ENCODE measurements at places on chromosomes 3 and 15.

DNA sequence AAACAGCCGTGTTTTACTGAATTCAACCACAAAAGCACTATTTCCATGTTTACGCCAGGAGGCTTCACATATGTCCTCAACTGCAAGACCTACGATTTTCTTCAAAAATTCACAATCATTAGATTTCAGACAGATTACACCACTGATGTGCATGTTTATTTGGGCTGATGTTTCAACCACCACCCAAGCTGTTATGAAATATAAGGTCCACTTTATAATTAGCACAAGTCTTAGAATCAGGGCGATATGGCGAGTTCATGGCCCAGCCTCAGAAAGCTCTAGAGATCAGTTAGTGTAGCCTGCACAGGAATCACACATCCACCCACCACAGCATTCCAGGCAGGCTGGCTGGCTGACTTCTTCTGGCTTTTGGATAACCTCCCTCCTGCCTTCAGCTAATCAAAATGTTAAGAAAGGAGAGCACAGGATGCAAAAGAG is 15.4 kb downstream of the SH3BP5 start:
- DNase-seq: no peak

GRCh38 chr3:10706156-10706739 is 109.8 kb upstream of the SLC6A11 start:
- DNase-seq: no peak

DNA sequence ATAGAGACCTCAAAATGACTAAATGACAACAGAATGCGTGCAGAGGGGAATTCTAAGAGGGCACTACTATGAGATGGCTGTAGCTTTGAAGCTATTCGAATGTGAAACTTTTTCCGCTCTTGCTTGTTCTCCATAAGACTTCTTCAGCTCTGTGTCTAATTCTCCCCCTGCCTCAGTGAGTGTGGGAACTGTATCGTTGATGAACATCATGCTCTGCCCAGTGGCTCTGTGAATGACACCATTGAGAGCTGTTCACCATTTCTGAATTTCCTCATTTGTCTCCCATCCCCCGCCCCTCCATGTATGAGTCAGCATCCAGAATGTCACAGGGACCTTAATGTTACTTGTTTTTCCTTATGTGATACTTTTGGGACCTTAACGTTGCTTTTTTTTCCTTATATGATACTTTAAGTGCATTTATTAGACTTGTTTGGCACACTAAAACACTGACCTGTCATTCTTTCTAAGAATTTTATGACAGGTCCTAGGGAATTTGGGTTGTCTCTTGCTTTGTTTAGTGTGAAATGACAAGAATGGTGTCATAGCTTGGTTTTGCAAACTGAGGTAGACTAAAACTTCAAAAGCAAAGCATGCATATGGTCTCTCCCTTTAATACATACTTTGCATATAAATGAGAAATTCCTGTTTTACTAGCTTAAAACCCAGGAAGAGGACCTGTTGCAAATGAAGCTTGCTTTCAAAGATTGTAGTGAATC is 99.6 kb downstream of the FNDC3B start:
- DNase-seq: peak; percentile 22

DNA sequence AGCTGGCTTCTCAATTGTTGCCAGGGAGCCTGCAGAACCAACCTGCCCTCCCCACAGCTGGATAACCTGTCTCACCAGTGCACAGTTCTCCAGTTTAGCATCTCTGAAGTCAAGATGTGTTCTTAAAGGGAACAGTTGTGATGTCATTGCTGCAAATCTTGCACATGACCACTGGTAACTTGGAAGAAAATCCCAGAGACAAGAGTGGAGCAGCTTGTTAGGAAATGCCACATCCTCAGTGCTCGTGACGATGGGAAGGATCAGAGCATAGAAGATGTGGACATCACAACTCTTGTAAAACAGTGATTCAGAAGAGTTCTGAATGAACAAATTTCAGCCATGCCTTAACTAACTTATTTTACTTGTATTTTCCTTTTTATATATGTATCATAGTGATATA is 36.1 kb upstream of the LIMD1 start:
- DNase-seq: no peak

GRCh38 chr3:29430558-29430971 is 149.7 kb downstream of the RBMS3 start:
- DNase-seq: no peak

- DNase-seq: no peak
Observed at GRCh38 chr3:133491481-133492059, 81.9 kb upstream of the CDV3 start.

GRCh38 chr15:31024330-31024729 is 32.9 kb upstream of the MTMR10 start:
- DNase-seq: no peak

DNA sequence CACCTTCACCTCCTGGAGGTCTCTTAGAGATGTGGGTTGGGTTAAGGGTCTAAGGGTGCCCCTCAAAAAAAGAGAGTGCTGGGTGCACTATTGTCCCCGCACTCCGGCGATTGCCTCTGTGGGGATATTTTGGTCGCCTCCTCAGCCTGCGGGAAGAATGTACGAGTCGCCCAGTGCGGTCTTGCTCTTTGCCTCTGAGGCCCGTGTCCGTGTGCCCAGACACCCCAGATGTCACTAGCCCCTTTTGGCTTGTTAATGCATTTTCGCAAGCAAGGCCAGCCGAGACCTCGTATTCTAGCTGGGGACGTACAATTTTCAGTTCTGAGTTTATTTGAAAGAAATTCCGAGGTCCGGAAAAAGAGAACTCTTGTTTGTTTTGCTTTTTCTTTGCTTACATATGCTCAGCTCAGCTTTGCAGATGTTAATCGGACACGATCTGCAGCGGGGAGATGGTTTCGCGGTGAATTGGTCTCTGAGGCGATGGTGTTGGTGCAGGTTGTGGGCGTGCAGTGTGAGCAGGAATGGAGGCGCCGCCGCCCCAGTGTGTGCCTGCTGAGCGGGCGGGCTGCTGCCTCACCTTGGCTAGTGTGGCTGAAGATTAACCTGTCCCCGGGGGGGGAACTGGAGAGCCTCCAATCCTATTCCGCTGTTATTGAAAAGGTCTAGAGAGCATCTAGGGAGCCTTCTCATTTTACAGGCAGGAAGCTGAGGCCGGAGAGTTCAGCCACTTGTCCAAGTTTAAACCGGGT is 1.4 kb downstream of the ST6GAL1 start:
- peak; percentile 79 for DNase-seq

- DNase-seq: no peak
Observed at GRCh38 chr3:127423856-127424765, 136.3 kb upstream of the PRR20G start.

GRCh38 chr3:159069091-159069490 is 267.2 kb downstream of the MFSD1 start:
- no peak for DNase-seq

DNA sequence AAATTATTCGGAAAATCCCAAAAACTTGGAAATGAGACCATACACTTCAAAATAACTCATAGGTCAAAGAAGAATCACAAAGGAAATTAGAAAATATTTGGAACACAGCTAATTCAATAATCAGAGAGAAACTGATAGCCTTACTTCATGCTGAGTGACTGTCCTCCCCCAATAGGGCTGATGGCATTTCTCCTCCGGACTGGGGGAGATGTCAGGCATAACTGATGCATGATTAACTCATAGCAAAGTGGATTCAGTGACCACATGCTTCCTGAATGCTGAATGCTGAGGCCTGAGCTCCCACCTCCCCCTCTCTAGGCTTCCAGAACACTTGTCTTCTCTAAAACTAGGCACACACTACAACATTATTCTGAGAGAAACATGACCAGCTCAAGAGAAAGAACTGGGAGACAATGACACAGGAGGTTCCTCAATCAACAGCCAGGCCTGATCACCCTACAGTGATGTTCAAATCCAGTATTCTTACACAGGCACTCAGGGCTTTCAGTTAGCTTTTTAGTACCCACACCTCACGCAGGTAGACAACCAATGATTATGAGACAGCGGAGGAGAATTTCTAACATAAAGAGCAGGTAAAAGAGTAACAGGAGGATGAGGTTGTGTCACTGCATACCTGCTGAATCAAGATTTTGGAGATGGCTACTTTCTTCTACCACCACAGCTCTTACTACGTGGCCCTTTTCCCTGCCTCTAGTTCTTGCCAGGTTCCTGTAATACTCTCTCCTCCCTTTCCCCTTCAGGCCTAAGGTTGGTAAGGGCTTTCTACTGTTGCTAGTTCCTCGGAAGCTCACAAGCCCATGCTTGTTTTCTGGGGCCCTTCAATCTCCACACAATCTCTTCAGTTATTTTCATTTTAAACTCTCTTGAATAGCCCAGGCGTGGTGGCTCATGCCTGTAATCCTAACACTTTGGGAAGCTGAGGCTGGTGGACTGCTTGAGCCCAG is 96.1 kb downstream of the FMN1 start:
- DNase-seq: no peak

- DNase-seq: no peak
Observed at GRCh38 chr3:115843206-115843605, 219.9 kb downstream of the GAP43 start.

GRCh38 chr3:142104763-142105162 is 44.6 kb downstream of the TFDP2 start:
- DNase-seq: no peak

- DNase-seq: no peak
Observed at GRCh38 chr3:101868534-101869464, 19.5 kb downstream of the NFKBIZ start.

DNA sequence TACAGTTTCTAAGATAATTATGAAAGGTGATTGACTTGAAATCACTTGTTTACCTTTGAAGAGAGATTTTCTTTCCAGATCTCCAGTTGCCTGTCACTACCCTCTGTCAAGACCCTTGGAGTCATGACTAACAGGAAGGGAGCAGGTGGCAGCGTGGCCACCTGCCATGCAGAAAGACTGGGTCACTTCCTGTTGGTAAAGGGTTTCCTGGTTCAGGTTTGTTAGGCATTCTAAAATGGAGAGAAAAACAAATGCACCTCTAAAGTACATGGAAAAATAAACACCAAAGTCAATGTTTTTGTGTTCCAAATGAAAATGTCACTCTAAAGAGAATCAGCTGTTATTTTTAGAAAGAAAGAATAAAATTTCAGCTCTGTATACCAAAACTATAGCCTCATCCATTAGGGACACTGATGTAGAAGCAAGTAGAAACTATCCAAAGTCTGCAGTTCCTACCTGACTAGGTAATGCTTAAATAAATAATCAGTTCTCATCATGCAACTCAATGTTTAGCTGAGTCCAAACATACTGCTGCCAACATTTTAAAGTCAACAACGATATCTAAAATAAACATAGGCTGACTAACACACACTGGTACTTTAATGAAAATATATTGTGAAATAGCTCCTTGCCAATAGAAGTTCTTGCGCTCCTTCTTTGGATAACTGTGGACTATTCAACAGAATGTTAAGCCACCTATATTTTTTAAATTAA is 23.9 kb upstream of the TM4SF1 start:
- DNase-seq: no peak

DNA sequence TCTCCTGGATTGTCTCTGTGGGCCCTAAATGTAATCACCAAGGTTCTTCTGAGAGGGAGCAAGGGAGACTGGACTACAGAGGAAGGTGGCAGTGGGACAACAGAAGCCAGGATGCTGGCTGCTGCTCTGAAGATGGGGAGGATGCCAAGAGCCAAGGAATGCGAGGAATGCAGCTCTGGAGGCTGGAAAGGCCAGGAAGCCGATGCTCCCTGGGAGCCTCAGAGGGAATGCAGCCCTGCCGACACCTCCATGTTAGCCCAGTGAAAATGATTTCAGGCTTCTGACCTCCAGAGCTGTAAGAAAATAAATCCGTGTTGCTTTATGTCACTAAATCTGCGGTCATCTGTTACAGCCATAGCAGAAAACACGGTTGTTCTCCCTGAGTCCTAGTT is 44.1 kb downstream of the UMPS start:
- no peak for DNase-seq

- DNase-seq: no peak
Observed at GRCh38 chr3:65749066-65749465, 289.7 kb downstream of the MAGI1 start.

DNA sequence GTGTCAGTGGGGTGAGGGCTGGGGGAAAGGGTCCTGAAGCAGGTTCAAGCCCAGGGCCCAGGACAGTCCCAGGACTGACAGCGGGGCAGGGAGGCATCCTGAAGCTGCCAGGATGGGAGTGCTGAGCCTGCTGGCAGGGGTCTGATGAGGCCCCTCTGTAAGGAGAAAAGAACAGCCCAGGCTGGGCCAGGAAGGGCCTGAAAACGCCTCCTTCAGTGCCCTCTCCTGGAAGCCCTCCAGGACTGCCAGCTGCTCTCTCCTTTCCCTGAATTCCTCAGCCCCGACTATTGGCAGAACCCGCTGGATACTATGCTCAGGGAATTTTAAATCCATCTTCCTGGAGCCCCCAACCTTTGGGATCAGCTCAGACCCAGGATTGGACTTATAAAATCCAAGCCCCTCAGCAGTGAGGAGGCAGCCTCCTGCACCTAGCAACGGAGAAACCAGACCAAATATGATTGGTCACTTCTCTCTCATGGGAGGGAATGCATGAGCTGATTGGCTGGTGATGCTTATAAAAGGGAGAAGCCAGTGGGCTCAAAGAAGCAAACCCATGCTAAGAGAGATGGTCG is 203.5 kb upstream of the LINGO1 start:
- peak; percentile 8 for DNase-seq

All from activated naive CD4-positive, alpha-beta T cell treated with anti-CD3 and anti-CD28 coated beads, Interleukin-2, amount 10 ng/mL, durations not matched to agents 7 days and 5 days (primary cell).